Dorsolateral prefrontal cortex (tissue), 122 donors: ENCODE measurements at places on chromosomes 1 and 21.

DNA sequence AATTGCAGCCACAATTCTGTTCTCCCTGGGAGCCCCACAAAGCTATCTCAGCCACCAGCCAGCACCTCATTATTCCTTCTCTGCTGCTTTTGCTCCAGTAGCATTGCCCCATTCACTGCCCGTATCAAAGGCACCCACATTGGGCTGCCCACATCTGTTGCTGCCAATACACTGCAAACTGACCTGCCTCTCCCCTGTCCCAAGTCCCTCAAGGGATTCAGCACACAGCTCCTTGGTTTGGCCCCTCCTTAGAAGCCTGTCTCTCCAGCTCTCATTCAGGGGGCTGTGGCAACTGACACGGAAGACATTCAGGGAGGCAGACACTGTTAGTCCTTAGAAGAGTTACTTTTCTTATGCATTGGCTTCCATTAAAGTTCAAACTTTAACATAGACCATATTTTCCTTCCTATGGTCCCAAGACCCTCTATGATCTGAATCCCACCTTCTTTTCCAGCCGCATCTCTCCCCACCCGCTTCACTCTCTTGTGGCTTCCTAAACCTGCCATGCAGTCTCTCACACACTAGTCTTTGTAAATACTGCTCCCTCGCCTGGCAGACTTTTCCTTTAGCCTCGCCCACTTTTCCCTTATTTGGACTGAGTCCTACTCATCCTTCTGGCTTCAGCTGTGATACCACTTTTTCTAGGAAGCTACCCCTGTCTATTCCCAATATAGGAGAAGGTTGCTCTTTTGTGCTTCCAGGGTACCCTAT lies 19.3 kb upstream of the KLHDC8A start:
- no peak for DNase-seq

- no peak for DNase-seq
Observed at GRCh38 chr1:150964164-150964489, 10.5 kb downstream of the CERS2 start.

GRCh38 chr1:23098463-23099170 lies 70.0 kb downstream of the LUZP1 start:
- DNase-seq: no peak

- DNase-seq: no peak
Observed at GRCh38 chr1:189962181-189962580, 515.5 kb downstream of the BRINP3 start.

DNA sequence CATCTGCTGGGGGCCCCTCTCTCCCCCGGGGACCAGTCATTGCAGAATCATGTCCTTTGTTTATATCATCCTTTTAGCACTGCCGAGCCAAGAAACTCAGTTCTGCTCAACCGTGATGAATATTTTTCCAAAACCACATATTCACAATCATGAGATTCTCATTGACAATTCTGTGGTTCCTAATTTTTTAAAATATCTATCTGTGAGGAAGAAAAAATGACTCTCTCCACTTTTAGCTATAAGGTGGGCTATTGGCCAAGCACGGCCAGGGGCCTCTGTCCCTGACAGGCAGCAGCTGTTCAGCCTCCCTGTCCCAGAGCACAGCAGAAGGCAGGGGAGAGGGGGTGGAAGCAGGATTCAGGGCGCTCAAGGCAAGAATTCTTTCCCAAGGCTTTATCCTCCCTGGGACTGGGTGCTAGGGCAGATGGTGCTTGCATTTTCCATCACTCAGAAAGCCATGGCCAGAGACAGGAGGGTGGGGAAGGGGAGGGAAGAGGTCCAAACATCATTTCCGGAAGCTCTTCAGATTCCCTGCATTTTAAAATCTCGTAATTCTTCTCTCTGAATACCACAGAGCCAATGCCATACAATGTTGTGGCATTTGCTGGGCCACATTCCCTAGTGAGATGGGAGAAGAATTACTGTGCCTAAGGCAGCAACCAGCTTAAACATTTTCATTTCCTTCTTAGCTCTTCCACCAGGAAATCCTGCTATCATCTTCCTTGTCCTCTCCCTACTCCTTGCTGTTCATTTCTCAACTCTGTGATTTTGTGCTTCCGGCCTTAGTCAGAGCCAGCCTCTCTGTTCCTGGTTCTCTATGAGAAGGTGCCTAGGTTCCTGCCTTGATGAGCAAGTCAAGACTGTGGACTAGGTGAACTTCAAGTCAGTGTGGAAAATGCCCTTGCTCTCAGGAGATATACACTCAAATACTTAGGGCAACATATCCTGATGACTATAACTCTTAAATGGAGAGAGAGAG lies 60.3 kb downstream of the KCNJ6 start:
- no peak for DNase-seq

GRCh38 chr1:87642581-87643221 lies 314.0 kb downstream of the LMO4 start:
- no peak for DNase-seq

- DNase-seq: no peak
Observed at GRCh38 chr1:23577056-23578004, 18.0 kb upstream of the ID3 start.

DNA sequence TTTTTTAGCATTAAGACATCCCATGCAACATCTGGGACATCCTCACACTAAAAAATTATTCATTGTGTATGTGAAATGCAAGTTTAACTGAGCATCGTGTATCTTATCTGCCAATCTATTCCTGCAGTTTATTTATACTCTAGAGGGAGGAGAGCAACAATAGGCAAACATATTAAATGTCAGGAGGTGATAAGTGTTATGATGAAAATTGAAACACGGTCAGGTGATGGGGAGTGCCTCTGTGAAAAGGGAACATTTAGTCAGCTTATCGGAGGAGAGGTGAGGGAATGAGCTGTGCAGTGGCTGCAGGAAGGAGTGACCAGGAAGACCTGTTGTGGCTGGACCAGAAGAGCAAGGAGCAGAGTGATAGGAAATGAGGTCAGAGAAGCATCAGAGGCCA lies 775 bp upstream of the EFCAB14 start:
- DNase-seq: no peak

GRCh38 chr1:110647254-110647891 lies 27.4 kb downstream of the KCNA3 start:
- no peak for DNase-seq

GRCh38 chr1:235442788-235443429 lies 61.3 kb downstream of the B3GALNT2 start:
- no peak for DNase-seq

DNA sequence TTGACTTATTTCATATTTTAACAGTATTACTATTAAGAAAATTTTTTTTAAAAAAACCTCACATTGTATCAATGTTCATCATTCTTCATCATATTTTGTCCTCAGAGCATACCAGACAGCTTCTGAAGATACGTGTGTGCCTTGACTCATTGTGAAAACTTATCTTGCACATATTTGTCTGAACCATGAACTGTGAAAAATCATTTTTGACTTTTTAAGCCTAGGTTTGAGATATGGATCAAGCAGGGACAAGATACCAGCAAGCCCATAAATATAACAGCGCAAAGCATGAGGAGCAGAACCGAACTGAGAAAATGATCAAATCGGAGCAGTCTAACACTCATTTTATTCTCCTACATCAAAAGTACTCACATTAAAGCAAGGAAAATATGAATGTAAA lies 506.0 kb downstream of the BRINP3 start:
- no peak for DNase-seq

DNA sequence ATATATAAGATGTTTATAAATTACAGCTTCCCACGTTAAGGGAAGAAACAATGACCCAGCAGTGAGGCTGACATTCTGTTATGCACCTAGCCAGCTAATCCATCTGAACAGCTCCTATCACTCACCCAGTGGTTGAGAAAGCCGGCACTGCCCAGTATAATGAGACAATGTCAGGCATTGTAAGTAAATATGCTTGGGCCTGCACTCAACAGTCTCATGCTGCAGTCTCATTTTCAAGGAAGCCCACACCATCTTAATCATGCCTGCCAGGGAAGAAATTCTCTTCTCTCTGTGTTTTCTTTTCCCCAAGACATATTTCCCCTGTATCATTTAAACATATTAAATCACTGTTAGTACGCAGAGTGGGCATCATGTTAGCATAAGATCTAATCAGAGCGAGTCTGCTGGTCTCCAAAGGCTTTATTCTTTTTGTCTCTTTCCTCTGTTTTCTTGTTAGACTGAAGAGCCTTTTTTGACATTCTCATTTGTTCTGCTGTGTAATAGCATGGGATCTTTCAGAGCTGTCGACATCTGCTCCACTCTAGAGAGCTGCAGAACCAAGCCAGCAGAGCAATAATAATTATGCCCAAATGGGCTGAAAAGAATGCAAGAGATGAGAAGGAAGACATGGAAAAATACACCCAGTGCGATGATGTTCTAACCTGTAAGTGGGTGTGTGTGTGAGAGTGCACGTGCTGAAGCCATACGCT lies 67.6 kb upstream of the SLC22A15 start:
- no peak for DNase-seq

- no peak for DNase-seq
Observed at GRCh38 chr1:145826030-145826429, 2.0 kb downstream of the POLR3C start.

- no peak for DNase-seq
Observed at GRCh38 chr1:118485757-118486156, 300.7 kb upstream of the SPAG17 start.

DNA sequence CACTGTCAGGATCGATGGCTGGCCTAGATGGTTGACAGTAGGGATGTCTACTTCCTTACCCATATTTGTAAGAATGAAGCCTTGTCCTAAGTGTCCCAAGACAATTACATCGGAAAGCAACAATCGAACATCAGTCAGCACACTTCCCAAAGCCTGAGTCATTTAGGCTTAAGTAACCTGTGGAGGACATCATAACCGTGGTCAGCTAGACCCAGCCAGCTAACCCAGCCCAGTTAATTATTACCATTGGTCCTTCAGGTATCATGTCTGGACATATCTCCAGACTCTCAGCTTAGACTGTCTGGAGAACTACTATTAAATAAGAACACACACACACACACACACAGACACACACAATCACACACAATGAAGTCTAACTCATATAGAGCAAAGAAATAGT lies 264.7 kb downstream of the TRABD2B start:
- DNase-seq: no peak

DNA sequence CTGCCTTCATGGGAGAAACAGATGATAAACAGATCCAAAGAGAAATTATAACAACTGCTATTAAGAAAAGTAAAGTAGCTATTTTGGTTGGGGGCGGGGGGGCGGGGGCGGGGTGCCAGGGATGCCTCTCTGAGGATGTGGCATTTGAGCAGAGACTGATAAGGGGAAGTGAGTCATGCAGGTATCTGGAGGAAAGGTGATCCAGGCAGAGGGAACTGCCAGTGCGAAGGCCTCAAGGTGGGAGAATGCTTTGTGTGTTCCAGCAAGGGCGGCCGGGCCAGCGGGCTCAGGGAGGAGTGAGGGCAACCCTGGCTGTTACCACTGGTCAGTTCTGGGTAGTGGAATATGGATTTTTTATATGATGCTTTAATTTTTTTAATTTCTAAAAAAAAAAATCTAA lies 7.0 kb upstream of the TNFRSF1B start:
- DNase-seq: no peak

GRCh38 chr1:239982762-239983161 lies 108.9 kb upstream of the FMN2 start:
- no peak for DNase-seq
